ENCODE measurements at places on chromosomes 6 and 20.

DNA sequence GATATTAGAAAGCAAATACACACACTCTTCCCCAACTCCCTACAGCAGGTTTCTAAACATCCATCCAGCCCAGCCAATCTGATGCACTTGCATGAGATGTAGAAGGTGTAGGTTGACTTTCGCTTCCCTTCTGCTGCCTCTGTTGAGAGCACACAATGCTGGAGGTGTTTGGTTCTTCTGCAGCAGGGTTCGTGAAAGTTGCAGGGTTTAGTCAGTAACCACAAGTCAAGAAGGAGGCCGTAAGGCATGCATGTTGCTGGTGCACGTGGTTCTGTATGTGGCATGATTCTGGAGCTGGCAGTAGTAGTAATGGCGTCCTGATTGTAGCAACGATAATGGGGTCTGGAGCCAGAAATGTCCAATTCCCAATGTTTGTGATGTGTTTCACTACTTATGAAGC, 53.0 kb downstream of the DEK start:
- DNase-seq: no peak

GRCh38 chr6:95364016-95364604, 213.2 kb upstream of the MANEA start:
- DNase-seq: no peak

GRCh38 chr6:166638573-166638964, 11.5 kb upstream of the RPS6KA2 start:
- no peak for DNase-seq

GRCh38 chr6:141736104-141736503, 396.6 kb upstream of the GJE1 start:
- no peak for DNase-seq

DNA sequence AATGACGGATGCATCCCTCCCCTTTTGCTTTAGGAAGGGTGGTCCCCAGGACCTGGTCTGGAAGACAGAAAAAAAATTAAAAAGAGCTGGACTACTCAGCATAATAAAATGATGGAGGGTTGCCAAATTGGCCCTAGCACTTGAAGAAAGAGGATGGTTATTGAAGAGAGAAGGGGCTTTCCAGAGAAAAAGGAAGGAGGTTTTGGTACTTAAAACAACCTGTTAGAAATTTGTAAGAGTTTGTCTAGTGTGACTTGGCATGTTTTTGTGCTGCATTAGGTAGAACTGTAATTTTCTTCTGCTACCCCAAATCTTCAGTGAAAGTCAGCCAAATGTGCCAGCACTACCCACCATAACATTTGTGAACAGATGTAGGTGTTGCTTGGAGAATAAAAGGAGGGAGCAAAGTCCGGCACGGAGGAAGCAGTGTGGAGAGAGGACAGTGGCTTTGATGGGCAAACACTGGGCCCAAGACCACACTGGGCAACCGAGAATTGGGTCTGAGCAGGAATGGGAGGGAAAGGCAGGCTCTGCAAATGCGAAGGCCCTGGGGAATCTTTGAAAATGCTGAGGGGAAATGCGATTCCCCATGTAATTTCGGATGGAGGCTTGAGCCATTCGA, 160.9 kb downstream of the QRSL1 start:
- DNase-seq: no peak
